ENCODE measurements at places on chromosomes 4 and X. TPM values are rescaled to one million over a fixed set of nuclear protein-coding genes. Genes with fewer than 3 reads are reported as not detected.

Gene SRPK3
- polyA plus RNA-seq, result 0.10 TPM

Gene USP17L27
- polyA plus RNA-seq, result not detected

Gene RAB9B
- 0.28 TPM for polyA plus RNA-seq

Gene GLRA3
- polyA plus RNA-seq, result not detected

DNA sequence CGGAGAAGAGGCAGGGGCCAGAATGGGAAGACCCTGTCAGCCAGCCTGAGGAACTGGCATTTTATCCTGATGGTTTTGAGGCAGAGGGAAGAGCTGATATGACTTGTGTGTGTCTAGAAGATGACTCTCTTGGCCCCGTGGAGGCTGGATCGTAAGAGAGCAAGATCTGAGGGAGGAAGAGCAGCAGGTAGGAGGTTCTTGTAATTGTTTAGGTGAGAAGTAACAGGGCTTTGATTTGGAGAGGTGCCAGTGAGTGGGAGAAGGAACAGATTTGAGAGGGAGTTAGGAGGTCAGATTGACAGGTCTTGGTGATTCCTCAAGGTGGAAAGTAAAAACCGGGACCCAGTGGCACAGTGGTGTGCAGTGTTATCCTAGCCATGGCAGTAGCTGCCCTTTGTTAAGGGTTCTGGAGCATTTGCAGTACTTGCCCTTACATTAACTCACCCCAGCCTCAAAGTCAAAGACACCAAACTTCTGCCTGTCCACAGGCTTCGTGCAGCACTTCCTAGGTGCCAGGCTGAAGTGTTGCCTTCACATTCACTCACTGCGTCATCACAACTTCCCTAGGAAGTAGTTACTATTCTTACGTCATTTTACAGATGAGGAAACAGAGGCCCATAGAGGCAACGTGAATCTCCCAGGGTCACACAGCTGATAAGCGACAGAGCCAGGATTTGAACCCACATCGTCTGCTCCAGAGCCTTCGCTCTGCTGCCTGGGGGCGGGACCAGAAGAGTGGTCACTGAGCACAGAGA lies 23.7 kb downstream of the RTL5 start:
- no peaks in the 10 kb centered on the region for H3K36me3 ChIP-seq
- no peak for DNase-seq
- no peak overlapping the region for H3K4me3 ChIP-seq
- H3K27me3 ChIP-seq, result peaks cover 31% of the 10 kb centered on the region

DNA sequence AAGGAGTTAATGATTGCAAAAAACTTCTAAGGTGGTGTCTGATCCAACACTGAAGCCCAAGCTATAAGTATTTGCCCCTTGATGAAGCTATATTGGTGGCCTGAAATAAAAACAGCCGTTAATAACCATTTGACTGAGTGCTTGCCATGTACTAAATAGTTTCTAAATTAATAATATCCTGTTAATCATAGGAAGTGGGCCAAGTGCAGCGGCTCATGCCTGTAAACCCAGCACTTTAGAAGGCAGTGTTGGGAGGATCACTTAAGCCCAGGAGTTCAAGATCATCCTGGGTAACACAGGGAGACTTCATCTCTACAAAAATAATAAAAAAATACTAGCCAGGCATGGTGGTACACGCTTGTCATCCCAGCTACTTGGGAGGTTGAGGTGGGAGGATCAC lies 8.3 kb downstream of the NDP start:
- no peaks in the 10 kb centered on the region for H3K36me3 ChIP-seq
- H3K4me3 ChIP-seq, result no peak overlapping the region
- H3K27ac ChIP-seq, result no peak overlapping the region
- H3K27me3 ChIP-seq, result peaks cover 3% of the 10 kb centered on the region
- no peak for DNase-seq
- peaks cover 7% of the 10 kb centered on the region for H3K4me1 ChIP-seq

DNA sequence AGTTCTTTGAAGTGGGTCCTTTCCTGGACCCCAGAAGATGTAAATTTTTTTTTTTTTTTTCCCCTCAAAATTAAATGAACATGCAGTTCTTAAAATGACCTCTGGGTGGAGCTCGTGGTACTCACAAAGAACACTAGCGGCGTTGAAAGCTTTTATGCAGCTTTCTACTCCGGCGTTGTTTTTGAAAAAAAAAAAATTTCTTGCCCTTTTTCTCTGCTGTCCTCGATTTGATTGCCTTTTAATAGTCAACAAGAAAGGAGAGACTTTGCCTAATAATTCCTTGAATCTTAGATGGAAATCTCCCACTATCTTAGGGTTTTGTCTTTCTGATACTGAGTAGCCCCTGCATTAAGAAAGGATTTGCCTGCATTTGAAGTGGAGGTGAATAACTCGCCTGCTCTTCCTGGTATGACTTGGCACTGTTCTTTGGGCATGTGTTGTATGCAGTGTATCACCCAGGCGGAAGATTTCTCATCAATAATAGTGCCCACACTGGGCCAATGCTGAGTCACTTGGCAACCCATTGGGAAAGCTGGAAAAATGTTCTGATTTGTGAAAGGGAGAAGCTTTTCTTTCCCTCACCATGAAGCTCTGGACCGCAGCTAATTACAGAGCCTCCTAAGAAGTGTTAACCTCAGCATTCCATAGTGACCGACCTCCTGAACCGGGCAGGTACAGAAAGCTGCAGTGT lies 104.0 kb downstream of the PHEX start:
- peaks cover 30% of the 10 kb centered on the region for H3K4me1 ChIP-seq
- no peak for DNase-seq
- no peaks in the 10 kb centered on the region for H3K36me3 ChIP-seq
- H3K4me3 ChIP-seq, result peak overlapping the region; percentile 50

- peaks cover 5% of the 10 kb centered on the region for H3K4me1 ChIP-seq
- no peak for DNase-seq
- H3K27me3 ChIP-seq, result peaks cover 30% of the 10 kb centered on the region
- H3K36me3 ChIP-seq, result no peaks in the 10 kb centered on the region
- no peak overlapping the region for H3K27ac ChIP-seq
Observed at GRCh38 chr4:56048383-56048701, 99.6 kb downstream of the CEP135 start.

- no peak overlapping the region for H3K27ac ChIP-seq
- H3K27me3 ChIP-seq, result no peaks in the 10 kb centered on the region
- H3K4me3 ChIP-seq, result no peak overlapping the region
- H3K4me1 ChIP-seq, result no peaks in the 10 kb centered on the region
- no peak for DNase-seq
- H3K36me3 ChIP-seq, result no peaks in the 10 kb centered on the region
Observed at GRCh38 chr4:102734116-102734515, 26.7 kb downstream of the MANBA start.

DNA sequence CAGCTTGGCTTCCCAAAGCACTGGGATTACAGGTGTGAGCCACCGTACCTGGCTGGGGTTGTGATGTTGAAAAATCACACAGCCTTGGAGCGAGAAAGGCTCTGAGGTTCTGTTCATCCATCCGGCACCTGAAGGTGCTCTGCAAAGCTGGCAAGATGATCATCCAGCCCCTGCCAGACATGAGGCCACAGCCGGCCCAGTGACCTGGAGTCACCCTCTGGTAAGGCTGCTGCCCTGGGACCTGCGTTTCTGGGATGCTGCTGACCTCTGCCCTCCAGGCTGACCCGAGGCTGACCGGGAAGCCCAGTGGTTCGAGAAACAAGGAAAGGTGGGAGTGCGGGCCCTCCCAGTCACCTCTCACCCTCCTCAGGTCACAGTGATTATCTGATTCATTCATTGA lies 13.5 kb upstream of the WFS1 start:
- no peaks in the 10 kb centered on the region for H3K27me3 ChIP-seq
- no peak for DNase-seq
- H3K36me3 ChIP-seq, result no peaks in the 10 kb centered on the region
- no peak overlapping the region for H3K4me3 ChIP-seq

DNA sequence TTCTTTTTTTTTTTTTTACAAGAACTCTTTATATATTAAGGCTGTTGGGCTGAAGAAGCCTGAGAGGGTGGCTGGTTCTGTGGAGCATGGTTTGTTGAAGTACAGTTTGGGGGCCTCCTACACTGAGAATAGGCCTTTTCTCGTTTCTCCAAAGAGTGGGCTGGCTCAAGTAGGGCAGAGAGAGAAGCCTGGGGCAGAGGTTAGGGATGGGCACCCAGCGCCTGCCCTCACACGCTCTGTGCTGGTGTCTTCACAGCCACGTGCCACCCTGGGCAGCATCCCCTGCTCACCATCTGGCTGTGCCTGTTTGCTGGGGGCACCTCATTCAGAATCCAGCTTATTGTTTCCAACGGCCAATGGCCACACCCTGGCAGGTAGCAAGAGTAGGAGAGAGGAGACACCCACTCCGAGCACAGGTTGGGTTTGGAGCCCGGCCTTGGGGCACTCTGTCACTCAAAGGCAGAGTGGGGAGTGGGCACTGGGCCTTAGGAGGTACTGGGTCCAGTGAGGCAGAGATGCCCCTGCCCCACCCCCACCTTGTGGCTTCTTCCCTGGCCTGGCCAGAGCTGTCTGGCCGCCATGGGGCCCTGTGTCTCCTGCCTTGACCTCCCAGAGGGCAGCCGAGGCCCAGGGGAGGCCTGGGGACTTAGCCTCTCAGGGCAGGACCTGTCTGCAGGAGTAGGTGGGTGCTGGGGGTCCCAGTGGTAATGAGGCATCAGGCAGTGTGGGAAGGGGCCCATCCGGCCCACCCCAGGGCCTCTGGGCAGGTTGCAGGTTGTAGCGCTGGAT lies 2.9 kb downstream of the MSANTD1 start:
- H3K27ac ChIP-seq, result no peak overlapping the region
- no peaks in the 10 kb centered on the region for H3K36me3 ChIP-seq
- H3K4me3 ChIP-seq, result no peak overlapping the region
- no peak for DNase-seq
- H3K4me1 ChIP-seq, result no peaks in the 10 kb centered on the region
- no peaks in the 10 kb centered on the region for H3K27me3 ChIP-seq

DNA sequence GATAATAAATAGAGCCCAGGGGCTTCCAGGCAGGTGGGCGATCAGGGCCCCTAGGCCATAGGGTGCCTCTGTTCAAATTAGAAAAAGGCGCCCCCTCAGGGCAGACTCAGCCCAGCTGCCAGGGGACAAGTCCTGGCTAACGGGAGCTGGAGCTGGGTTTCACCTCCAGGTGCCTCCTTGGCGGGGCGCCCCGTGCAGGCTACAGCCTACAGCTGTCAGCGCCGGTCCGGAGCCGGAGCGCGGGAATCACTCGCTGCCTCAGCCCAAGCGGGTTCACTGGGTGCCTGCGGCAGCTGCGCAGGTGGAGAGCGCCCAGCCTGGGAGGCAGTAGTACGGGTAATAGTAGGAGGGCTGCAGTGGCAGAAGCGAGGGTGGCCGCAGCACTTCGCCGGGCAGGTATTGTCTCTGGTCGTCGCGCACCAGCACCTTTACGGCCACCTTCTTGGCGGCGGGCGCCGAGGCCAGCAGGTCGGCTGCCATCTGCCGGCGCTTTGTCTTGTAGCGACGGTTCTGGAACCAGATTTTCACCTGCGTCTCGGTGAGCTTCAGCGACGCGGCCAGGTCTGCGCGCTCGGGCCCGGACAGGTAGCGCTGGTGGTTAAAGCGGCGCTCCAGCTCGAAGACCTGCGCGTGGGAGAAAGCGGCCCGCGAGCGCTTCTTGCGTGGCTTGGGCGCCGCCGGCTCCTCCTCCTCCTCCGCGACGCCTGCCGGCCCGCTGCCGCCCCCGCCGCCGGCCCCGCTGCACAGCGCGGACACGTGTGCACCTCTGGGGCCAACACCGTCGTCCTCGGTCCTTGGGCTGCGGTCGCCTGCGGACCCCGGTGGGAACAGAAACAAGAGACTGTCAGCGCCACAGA lies 2.4 kb downstream of the NKX3-2 start:
- peaks cover 12% of the 10 kb centered on the region for H3K4me1 ChIP-seq
- peaks cover 91% of the 10 kb centered on the region for H3K27me3 ChIP-seq
- H3K27ac ChIP-seq, result no peak overlapping the region
- no peaks in the 10 kb centered on the region for H3K36me3 ChIP-seq

GRCh38 chrX:129831091-129831885 lies 12.4 kb downstream of the ZDHHC9 start:
- no peaks in the 10 kb centered on the region for H3K4me1 ChIP-seq
- no peak overlapping the region for H3K27ac ChIP-seq
- H3K4me3 ChIP-seq, result no peak overlapping the region
- DNase-seq, result no peak
- H3K27me3 ChIP-seq, result no peaks in the 10 kb centered on the region

- H3K4me1 ChIP-seq, result no peaks in the 10 kb centered on the region
- no peak overlapping the region for H3K27ac ChIP-seq
Observed at GRCh38 chr4:36039026-36039425, 205.3 kb downstream of the ARAP2 start.

DNA sequence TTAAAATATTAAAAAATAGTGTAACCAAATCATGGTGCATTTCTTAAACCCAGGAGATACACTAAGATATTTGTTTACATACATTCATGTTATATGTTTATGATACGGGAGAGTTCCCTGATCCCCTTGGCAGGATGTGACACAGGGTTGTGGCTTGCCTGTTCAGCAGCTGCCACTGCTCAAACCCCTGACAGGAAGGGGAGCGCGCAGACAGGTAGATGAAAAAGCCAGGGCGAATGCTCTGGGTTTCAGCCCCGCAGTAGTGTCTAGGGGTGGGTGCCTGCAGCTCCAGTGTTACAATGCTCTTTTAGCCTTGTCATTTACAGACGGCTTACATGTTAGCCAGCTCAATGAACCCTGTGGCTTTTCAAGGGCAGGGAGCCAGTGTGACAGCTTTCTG lies 1343.8 kb upstream of the IGFBP7 start:
- no peaks in the 10 kb centered on the region for H3K27me3 ChIP-seq
- H3K27ac ChIP-seq, result no peak overlapping the region
- DNase-seq, result no peak
- H3K36me3 ChIP-seq, result no peaks in the 10 kb centered on the region

- H3K4me1 ChIP-seq, result no peaks in the 10 kb centered on the region
- no peak overlapping the region for H3K27ac ChIP-seq
- no peaks in the 10 kb centered on the region for H3K27me3 ChIP-seq
- DNase-seq, result no peak
- H3K4me3 ChIP-seq, result no peak overlapping the region
Observed at GRCh38 chr4:147944249-147944648, 212.4 kb downstream of the ARHGAP10 start.

DNA sequence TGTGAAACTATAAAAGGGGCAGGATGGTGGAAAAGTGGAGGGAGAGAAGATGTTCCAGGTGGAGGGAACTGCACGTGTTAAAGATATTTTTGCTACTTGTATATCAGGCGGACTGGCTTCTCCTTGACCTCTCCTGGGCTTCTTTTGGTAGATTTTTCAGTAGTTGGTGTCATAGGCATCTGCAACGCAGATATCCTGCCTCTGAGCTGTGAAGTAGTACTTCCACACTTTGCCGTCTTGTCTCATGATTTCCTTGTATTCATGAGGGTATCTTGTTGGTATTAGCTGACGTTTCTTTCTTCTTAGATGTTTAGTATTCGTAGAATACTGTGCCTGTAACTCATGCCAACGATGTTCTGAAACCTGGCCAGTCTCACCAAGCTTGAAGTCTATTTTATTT lies 81.0 kb downstream of the WWC2 start:
- no peaks in the 10 kb centered on the region for H3K27me3 ChIP-seq
- no peak overlapping the region for H3K27ac ChIP-seq
- H3K36me3 ChIP-seq, result no peaks in the 10 kb centered on the region
- no peak for DNase-seq

GRCh38 chrX:78517124-78517523 lies 142.0 kb downstream of the RTL3 start:
- peaks cover 12% of the 10 kb centered on the region for H3K4me1 ChIP-seq
- peak overlapping the region; percentile 22 for H3K27ac ChIP-seq
- no peaks in the 10 kb centered on the region for H3K27me3 ChIP-seq
- no peak overlapping the region for H3K4me3 ChIP-seq
- H3K36me3 ChIP-seq, result no peaks in the 10 kb centered on the region

GRCh38 chr4:183773790-183774189 lies 114.7 kb downstream of the TRAPPC11 start:
- H3K4me3 ChIP-seq, result no peak overlapping the region
- no peak overlapping the region for H3K27ac ChIP-seq
- DNase-seq, result no peak
- H3K4me1 ChIP-seq, result no peaks in the 10 kb centered on the region
